ENCODE measurements at places on chromosomes 16 and 17. TPM values are rescaled to one million over a fixed set of nuclear protein-coding genes. Genes with fewer than 3 reads are reported as not detected.

Gene SDR42E2
- total RNA-seq: 0.10 TPM

Gene G6PC1
- total RNA-seq: not detected

Gene RPL38
- 889 TPM for total RNA-seq

Gene TBC1D3H
- total RNA-seq: not detected

Gene SLFN12L
- 109 TPM for total RNA-seq

Gene SSTR5
- not detected for total RNA-seq

Gene ZNF423
- not detected for total RNA-seq

Gene CRAMP1
- total RNA-seq: 37.8 TPM

Gene PHLPP2
- 8.4 TPM for total RNA-seq

Gene TPSD1
- total RNA-seq: not detected

Gene C16orf92
- total RNA-seq: not detected

Gene CBFB
- 216 TPM for total RNA-seq

Gene IGSF6
- 0.12 TPM for total RNA-seq

Gene ATAD5
- total RNA-seq: 21.1 TPM

Gene HOXB3
- total RNA-seq: 10.3 TPM

Gene PIRT
- not detected for total RNA-seq

Gene KRTAP16-1
- not detected for total RNA-seq

Gene OR4D1
- total RNA-seq: 0.66 TPM

Gene IL17C
- total RNA-seq: not detected

All from T-helper 1 cell treated with Interleukin-12 subunit alpha and Interleukin-12 subunit beta and Interleukin-4 antibody, amounts not matched to agents 30 ng/mL and 1 ng/mL, for 36 hours (primary cell).